Vagina (tissue), 2 donors: ENCODE measurements at places on chromosomes 6 and 20. TPM values are rescaled to one million over a fixed set of nuclear protein-coding genes. Genes with fewer than 3 reads are reported as not detected.

The HTR1B gene
- not detected for total RNA-seq

The SEMG1 gene
- not detected for total RNA-seq

The AVP gene
- total RNA-seq = not detected

The DCDC2 gene
- total RNA-seq = not detected

The CRIP3 gene
- total RNA-seq = not detected
